Smooth muscle cell of trachea (primary cell): ENCODE measurements at places on chromosomes 7 and 10. TPM values are rescaled to one million over a fixed set of nuclear protein-coding genes. Genes with fewer than 3 reads are reported as not detected.

Gene CFAP46
- total RNA-seq: 0.50 and 1.5 TPM in 2 replicates

Gene LIPN
- not detected in 2 replicates for total RNA-seq

Gene DCLRE1A
- total RNA-seq: 4.8 and 8.3 TPM in 2 replicates

Gene DNA2
- total RNA-seq: 3.1 and 10.3 TPM in 2 replicates

Gene ARHGEF5
- total RNA-seq: 3.3 and 4.5 TPM in 2 replicates

Gene SFMBT2
- total RNA-seq: 1.7 and 5.2 TPM in 2 replicates

Gene SPDYE16
- 0.33 and 0.44 TPM in 2 replicates for total RNA-seq

Gene RRP12
- 11.8 and 17.9 TPM in 2 replicates for total RNA-seq

Gene MYOF
- total RNA-seq: 263 and 350 TPM in 2 replicates

Gene SORCS1
- total RNA-seq: under 0.01 TPM in 1 of 2 replicates, not detected in the other

Gene MKI67
- 1.8 and 27.9 TPM in 2 replicates for total RNA-seq
